ENCODE measurements at places on chromosomes 16 and 17. TPM values are rescaled to one million over a fixed set of nuclear protein-coding genes. Genes with fewer than 3 reads are reported as not detected.

POLG2 gene
- 8.7 TPM for polyA plus RNA-seq

NOTUM gene
- polyA plus RNA-seq: 0.05 TPM

VTN gene
- polyA plus RNA-seq: 1.5 TPM

KRTAP2-2 gene
- not detected for polyA plus RNA-seq

Measured in ovary (tissue), 10 donors.